Fibroblast of lung (primary cell): ENCODE measurements at places on chromosomes 2 and 18. TPM values are rescaled to one million over a fixed set of nuclear protein-coding genes. Genes with fewer than 3 reads are reported as not detected.

- DNase-seq: no peak
Observed at GRCh38 chr2:181300600-181301291, 156.4 kb upstream of the ITGA4 start.

- DNase-seq: no peak
Observed at GRCh38 chr2:128390256-128390990, 71.8 kb upstream of the HS6ST1 start.

DNA sequence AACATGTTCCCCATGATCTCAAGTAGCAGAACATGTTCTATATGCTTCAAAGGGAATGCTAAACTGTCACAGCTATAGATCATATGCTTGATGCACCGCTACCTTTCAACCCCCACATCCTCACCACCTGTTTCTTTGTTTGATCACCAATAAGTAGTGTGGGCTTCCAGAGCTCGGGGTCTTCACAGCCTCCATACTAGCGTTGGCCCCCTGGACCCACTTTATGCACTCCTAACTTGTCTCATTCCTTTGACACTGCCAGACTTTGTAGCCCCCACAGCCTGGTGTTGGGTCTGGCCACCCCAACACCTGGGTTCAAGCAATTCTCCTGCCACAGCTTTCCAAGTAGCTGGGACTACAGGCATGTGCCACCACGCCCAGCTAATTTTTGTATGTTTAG lies 11.6 kb upstream of the RBM44 start:
- no peak for DNase-seq

- DNase-seq: peak; percentile 95
Observed at GRCh38 chr18:58186258-58186948, 142.4 kb downstream of the NEDD4L start.

GRCh38 chr18:79169958-79170555 lies 100.9 kb downstream of the ATP9B start:
- no peak for DNase-seq

GRCh38 chr2:72212486-72212855 lies 64.8 kb upstream of the CYP26B1 start:
- DNase-seq: peak; percentile 21

DNA sequence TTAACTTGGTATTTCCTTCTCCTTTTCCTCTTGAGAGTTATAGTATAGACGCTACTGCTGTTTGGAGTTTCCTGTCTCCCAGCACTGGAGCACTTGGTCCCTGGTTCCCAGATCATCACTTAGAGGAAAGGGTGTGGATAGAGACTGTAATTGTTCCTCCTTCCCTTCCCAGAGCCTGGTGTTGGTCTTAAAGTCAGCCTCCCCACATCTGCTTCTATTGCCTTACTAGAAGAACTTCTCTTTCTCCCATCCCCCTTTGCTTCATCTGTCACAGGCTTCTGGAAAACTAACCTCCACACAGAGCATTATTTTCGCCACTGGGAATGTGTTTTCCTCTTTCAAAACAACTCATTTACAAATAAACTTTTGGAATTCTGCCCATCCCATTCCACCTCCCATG lies 131.0 kb downstream of the CCDC85A start:
- DNase-seq: no peak

DNA sequence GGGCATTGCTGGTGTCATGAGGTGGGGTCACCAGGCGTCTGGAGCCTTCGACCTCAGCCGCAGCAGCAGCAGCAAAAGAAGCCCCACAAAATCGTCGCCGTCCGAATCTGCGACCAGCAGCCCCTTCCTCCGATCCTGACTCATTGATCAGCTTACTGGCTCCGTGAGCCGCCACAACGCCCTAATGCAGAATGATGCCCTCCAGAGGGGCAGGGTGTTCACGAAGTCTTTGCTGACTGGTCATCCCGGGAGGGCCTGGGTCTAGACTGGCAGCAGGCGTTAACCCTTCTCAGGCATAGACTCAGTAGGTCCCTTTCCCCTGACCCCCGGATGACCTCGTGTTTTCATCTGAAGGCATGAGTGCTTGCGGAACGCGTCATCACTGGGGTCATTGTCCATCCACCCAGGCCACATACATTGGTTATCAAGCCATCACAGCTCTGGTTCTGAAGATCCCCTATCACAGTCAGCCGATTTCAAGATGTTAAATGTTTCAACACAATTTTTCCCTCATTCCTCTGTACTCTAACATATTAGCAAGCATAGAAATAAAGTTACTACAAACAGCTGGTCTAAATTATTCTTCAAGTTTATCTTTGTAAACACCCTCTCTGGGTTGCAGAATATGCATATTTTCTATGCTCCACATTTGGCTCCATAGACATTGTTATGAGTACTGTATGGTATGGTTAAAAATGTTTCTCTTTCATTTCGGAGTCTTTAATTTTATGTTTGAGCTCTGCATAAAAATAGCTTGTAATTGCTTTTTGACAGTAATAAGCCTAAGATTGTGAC lies 83.3 kb upstream of the SALL3 start:
- no peak for DNase-seq

DNA sequence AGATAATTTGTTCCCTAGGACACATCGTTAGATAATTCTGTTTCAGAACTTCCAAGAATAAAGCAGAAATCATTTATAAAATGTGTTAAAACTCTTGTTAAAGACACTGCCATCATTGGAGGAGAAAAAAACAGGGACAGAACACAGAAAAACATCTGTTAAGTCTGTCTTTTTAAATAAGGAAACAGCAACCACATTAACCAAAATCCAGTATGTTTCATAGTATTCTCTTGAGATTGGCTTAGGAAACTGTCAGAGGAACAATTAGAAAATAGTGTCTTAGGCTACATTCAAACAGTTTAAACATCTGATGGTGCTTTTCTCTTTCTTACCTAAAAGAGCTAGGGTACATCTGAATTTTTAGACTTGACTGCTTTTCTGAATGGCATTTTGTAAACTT lies 81.6 kb downstream of the PMS1 start:
- DNase-seq: no peak

DNA sequence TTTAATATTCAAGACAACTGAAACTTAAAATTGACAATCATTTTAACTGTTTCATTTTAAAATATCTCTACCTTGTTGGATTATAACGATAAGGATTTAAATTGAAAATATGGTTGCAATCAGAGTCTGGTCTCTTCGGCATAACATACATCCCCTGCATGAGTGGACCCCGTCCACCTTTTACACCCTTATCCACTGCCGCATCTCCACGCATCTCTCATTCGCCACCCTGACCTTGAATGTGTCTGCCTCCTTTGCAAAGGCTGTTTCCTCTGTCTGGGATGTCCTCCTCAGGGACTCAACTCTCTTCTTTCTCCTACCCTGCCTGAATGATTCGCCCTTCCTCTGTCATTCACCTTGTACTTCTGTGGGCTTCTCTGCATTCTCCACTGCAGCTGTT lies 87.6 kb downstream of the SPATS2L start:
- DNase-seq: no peak

GRCh38 chr2:152466041-152466440 lies 131.1 kb downstream of the FMNL2 start:
- DNase-seq: peak; percentile 49

- DNase-seq: no peak
Observed at GRCh38 chr2:67055387-67056304, 341.5 kb upstream of the ETAA1 start.

GRCh38 chr2:88061295-88061694 lies 5.7 kb upstream of the KRCC1 start:
- no peak for DNase-seq

DNA sequence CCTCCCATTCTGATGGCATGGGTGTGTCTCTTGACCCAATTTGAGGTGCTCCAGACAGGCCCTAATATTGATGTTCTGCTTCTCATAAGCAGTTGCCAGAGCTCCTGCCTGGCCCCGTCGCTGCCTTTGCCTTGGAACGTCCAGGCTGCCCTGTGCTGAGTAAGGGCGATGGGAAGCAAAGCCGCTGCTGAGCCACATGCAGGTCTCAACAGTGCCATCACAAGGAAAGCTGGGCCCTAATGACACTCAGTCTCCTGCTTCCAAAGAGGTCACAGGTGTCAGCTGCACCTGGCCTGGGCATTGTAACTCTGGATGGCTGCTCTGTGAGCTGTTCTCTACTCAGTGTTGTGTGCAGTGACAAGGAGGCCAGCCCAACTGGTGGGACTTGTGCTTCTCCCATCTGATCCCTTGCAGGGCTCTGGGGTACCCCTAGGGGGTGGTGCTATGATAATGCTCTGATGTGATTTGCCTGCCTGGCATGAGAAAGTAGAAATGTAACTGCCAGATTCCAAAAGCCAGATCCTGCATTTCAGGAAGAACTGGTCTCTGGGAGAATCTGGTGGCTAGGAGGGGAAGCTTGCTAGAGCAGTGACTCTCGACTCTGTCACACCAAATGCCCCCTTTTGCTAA lies 8.7 kb downstream of the TTC39C start:
- DNase-seq: no peak

GRCh38 chr2:30514134-30514847 lies 67.2 kb downstream of the LCLAT1 start:
- peak; percentile 89 for DNase-seq

DNA sequence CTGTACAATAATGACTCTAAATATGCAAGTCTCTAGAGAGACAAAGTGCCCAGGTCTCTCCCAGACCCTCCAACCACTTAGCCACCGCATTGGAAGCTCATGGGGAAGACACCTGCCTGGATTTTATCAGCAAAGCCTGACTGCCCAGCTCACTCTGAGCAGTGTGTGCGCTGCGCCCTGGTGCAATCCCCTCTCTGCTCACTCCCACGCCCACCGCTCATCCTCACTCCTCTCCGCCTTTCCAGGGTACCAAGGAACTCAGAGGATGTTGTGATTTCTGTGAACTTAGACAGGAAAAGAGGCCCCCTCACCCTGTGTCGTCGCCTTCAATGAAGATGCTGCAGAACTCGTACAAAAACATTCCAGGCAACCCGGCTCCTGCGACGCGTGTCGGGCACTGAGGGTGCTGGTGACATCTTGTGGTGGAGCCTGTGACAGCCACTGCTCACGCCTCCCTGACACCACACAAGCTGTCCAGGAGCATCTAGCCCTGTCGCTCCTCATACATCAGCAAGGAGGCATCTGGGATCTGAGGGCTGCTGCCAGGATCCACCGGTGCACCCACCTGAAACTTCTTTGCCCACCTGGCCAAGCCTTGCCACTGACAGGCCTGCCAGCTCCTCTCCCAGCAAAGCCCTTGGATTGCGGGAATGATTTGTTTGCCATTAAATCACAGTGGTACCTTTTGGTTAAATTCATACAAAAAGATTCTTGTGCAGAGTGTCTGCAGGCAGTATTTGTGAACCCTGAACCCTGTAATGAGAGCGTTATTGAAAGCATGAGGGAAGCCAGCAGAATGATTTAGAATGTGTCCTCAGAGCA lies 220.4 kb downstream of the ZNF516 start:
- no peak for DNase-seq

DNA sequence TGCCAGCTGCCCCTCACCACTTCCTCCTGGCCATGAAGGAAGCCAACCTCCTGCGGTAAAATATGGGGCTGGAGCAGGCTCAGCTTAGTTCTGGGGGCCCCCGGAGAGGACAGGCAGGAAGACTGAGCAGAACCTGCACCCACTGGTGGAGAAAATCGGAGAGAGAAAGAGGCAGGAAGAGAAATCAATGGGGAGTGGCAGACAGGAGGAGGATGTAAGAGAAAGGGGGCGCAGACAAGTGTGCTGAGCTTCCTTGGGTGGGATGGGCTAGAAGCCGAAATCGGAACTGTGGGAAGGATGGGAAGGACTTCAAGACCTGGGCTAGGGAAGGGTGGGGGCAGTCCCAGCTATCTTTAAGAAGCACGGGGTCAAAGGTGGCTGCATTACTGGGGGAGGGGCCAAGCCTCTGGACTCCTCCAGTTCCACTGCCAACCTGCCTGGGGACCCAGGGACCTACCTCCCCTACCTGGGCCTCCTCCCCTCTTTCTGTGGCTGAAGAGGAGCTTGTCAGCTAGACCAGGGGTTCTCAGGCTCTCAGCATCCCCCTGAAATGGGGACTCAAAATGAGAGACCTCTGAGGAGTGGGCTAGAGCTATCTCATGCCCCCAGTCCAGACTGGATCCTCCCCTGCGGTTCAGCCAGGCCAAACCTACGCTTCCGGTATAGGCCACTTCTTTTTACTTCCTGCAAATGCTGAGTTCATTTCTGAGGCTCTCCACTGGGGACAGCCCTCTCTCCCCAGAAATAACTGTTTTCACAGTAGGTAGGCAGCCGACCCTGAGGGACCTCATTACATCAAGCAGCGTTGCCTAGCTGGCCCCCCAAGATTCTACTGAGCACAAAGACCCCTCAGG lies 33.6 kb upstream of the B3GNT7 start:
- DNase-seq: no peak

DNA sequence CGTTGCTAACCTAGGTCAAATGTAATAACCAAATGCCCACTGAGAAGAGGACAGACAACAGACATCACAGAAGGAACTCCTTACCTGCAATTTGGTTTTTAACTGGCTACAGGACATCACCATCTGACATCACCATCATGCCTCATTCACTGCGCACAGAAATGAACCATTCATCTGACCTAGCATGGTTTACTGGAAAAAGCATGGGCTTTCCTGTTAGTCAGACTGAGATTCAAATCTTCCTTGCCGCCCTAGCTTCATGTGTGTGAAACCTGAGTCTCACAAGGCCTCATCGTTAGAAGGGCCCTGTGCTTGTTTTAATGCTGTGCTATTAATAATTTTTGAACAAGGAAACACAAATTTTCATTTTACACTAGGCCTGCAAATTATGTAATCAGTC lies 1.1 kb upstream of the HIBCH start:
- no peak for DNase-seq

- DNase-seq: no peak
Observed at GRCh38 chr18:66990909-66991308, 387.0 kb upstream of the CDH19 start.

DNA sequence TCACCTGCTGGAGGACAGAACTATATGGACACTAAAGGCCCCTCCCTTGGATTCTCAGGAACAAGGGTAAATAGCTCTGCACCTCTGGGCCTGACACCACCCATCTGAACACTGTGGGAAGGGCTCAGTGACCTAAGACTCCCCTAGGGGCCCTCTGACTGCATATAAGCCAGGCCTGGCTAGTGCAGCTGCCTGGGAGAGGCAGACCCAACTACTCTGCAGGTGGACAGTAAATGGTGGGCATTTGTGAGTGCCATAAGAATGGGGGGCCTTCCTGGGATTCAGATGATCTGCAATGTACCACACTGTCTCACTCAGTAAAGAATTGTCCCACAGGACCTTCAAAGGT lies 11.2 kb upstream of the WIPF1 start:
- no peak for DNase-seq

DNA sequence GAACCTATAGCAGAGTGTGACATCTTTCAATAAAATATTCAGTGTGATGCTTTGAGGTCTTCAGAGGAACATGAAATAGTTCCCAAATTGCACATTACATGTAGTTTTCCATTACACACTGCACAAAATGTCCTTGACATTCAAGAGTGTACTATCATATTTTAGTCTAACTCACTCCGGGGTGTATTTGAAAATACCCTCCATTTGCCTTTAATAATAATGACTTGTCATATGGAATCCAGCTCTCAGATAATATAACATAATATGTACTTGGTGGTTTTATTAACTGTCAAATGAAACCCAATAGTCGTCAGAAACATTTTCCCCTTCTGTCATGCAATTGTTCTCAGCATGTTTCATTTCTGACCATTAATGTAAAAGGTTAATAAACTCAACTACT lies 176.7 kb upstream of the CDH19 start:
- DNase-seq: no peak

The RAX gene
- polyA plus RNA-seq: not detected in 2 replicates

The EVA1A gene
- 10.0 and 22.8 TPM in 2 replicates for polyA plus RNA-seq

The KIF1A gene
- 0.01 and 0.05 TPM in 2 replicates for polyA plus RNA-seq

The CRYBA2 gene
- not detected in 2 replicates for polyA plus RNA-seq

The EIPR1 gene
- polyA plus RNA-seq: 23.9 and 34.6 TPM in 2 replicates

The ANKRD36C gene
- 1.9 and 3.9 TPM in 2 replicates for polyA plus RNA-seq

The IL1A gene
- polyA plus RNA-seq: 0.07 and 0.09 TPM in 2 replicates

The TRAF3IP1 gene
- 3.9 and 4.9 TPM in 2 replicates for polyA plus RNA-seq

The SNRNP27 gene
- 62.9 and 64.8 TPM in 2 replicates for polyA plus RNA-seq

The NEDD4L gene
- polyA plus RNA-seq: 5.5 and 13.0 TPM in 2 replicates

The TUBB8B gene
- 0.11 TPM in 1 of 2 replicates, not detected in the other for polyA plus RNA-seq

The NAB1 gene
- 11.3 and 18.3 TPM in 2 replicates for polyA plus RNA-seq
